ENCODE measurements at places on chromosomes 6 and 20.

- no peak for DNase-seq
These were observed 9.9 kb upstream of the SPATS1 start for GRCh38 chr6:44332585-44332984.

DNA sequence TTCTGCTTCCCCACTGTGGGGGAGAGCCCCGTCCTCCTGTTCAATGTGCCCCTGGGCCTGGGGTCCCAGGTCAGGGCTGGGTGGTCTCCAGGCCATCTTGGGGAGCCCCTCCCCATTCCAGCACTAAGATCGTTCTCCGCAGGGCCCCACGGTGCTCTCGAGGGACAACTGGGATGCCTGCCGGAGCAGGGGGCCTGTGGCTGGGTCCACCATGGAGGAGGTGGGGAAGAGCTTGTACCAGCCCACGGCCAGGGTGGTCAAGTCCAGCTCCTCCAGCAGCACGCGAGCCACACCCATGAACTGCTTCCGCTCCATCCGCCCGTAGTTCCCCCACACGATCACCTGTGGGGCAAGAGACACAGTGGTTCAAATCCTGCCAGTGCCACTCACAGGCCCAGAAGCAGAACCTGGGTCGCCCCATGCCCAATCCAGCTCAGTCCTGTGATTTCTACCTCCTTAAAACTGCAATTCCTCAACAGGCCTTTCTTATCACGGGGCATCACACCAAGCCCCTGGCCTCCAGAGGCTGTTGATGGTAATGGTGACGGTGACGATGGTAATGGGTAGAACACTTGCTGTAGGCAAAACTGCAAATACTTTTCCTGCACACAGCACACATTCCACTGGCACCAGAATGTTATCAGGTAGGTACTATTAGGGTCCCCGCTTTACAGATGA, 10.5 kb downstream of the KCNK15 start:
- DNase-seq: no peak

DNA sequence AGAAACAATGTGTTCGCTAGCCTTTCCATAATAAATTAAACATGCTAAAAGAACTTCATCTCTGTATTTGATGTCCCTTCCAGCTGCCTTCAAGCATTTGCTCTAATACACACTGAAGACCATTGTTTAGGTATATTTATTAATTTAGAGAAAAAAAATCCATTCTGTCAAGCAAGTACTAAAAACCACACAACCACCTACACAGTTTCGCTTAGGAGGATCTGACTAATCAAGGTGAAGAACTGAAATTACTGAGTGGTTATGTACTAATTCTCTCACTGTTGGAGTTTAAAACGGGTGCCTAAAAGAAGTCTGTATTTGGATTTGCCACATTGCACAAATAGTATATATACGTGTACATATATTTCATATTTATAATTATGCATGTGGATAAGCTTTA, 58.9 kb downstream of the GMDS start:
- DNase-seq: no peak

DNA sequence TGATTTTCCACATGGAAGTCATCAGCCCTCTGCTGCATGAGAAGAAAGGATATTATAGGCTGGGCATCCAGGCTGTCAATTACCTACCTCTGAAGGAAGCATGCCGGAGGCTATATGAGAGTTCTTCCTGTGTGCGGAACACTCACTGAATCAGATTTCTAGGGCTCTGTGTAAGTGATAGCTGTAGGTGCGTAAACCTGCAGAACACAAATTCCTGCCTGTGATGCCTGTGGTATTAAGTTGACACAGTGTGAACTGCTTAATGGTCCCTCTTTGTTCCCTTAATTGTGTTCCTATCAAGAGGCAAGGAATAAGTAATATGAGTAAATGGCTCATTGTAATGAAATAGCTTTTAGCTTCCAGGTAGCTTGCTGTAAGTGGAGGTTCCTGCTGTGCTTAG, 103.3 kb downstream of the ANKS1A start:
- no peak for DNase-seq

- no peak for DNase-seq
These were observed 51.5 kb downstream of the PREX1 start for GRCh38 chr20:48776306-48776705.

- DNase-seq: no peak
These were observed 11.0 kb downstream of the SMPDL3A start for GRCh38 chr6:122799916-122800686.

DNA sequence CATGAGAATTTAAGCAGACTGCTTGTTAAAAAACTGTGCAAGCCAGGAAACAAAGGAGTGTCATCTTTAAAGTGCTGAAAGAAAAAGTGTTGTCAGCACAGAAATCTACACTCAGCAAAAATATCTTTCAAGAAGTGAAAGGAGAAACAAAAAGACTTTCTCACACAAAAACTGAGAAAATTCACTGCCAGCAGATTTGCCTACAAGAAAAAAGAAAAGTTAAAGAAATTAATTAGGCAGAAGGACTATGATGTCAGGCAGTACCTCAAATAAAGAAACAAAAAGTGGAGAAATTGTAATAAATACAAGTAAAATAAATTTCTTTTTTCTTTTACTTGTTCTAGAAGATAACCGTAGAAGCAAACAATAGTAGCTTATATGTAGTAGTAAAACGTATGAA, 171.6 kb upstream of the CEP162 start:
- no peak for DNase-seq

DNA sequence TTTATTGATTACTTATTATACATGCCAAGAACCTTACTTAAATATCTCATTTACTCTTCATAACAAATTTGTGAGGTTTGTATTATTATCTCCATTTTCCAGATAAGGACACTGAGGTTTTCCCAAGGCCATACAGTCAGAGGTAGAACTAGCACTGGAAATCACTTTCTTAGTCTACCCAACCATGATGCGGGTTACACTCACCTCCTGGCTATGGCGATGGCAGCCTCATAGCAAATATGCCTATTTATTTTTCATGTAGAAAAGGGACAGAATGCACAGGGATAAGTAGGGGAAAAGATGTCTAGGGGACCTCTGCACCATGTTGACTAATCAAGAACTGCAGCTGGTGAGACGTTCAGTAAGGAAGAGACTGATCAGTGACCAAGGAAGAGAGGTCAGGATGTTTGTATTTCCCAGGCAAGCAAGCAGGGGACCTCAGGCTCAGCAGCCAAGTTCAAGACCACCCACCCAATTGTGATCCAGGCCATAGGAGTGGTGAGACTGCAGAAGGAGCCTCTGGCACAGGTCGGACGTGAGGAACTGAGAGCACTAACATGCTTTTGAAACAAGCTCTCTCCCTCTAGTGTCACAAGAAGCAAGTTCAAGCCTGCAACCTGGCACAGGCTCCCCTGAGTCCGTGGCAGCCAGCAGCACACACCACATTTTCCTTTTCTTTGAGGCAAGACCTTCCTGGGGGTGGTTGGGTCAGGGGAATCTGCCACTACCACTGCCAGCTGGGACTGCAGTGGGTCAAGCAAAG, 97.8 kb downstream of the GMPR start:
- no peak for DNase-seq

GRCh38 chr20:18879262-18879661, 65.7 kb downstream of the SCP2D1 start:
- no peak for DNase-seq

- DNase-seq: no peak
These were observed 14.5 kb downstream of the FOXC1 start for GRCh38 chr6:1624058-1624850.

DNA sequence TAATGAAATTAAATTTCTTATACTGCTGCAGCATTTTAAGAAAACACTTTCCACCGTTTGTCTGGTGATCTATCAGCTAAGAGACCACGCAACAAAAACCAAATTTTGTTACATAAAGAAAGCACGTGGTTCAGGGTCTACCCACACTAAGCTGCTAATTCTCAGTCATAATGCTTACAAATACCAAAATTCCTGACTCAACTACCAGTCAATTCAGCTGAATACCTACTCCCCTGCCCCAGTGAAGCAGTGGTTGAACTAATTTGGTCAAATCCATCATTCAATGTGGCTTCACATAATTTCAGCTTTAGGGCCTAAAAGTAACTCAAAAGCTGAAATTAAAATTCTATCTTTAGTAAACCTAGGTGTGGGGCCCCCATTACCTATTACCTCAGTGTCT, 468.6 kb upstream of the ARID1B start:
- DNase-seq: no peak

- DNase-seq: peak; percentile 59
These were observed 80.3 kb upstream of the HTR1E start for GRCh38 chr6:86856937-86857563.

GRCh38 chr6:150068720-150069648, at the start of gene ULBP3:
Gene ULBP3 (minus strand): TSS chr6:150069121. CDS start chr6:150069066, 55 bp downstream.
- DNase-seq: peak; percentile 72

DNA sequence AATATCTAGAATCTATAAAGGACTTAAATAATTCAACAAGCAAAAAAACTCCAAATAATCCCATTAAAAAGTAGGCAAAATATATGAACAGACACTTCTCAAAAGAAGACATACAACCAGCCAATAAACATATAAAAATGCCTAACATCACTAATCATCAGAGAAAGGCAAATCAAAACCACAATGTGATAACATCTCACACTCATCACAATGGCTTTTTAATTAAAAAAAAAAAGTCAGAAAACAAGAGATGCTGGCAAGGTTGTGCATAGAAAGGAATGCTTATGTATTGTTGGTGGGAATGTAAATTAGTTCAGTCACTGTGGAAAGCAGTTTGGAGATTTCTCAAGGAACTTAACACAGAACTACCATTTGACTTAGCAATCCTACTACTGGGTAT, 979.6 kb upstream of the MAP3K7 start:
- no peak for DNase-seq

GRCh38 chr20:21225215-21225947, 77.8 kb upstream of the XRN2 start:
- DNase-seq: no peak

- no peak for DNase-seq
These were observed 98.8 kb upstream of the CITED2 start for GRCh38 chr6:139473231-139473701.

DNA sequence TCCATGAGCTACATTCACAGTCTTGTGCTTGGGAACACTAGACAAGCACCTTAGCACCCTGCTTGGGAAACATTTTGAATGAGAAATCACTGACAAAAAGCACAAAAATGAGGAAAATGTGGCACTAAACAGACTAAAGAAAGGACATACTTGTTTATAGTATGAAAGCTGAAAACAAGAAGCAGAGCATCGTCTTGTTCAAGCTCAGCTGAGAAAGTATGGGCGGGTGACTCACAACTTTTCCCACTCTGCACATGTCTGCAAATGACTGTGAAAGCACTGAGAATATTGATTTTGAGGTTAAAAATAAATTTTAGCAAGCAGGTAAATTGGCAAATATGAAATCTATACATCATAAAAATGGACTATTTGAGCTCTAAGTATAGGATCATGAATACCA, 725.3 kb downstream of the COL12A1 start:
- DNase-seq: no peak

- DNase-seq: peak; percentile 56
These were observed 130.8 kb downstream of the JPH2 start for GRCh38 chr20:44056010-44056698.

DNA sequence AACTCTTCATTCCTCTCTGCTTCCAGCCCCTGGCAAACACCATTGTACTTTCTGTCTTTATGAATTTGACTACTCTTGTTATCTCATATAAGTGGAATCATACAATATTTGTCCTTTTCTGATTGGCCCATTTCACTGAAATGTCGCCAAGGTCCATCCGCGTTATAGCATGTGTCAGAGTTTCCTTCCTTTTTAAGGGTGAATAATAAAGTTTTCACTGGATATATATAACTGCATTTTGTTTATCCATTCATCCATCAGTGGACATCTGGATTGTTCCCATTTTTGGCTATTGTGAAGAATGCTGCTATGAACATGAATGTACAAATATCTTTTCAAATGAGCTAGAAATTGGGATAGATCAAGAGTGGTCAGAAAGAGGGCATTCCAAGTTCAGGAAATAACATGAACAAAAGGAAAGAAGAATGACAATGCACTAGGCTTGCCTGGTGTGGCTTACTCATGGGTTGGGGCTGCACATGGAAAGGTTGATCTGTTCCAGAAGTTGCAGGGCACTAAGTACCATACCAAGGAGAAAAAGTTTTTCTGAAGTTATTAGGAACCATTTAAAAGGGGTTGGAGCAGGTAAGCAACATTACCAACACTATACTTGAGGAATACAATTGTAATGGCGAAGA, 10.0 kb upstream of the L3MBTL3 start:
- no peak for DNase-seq

DNA sequence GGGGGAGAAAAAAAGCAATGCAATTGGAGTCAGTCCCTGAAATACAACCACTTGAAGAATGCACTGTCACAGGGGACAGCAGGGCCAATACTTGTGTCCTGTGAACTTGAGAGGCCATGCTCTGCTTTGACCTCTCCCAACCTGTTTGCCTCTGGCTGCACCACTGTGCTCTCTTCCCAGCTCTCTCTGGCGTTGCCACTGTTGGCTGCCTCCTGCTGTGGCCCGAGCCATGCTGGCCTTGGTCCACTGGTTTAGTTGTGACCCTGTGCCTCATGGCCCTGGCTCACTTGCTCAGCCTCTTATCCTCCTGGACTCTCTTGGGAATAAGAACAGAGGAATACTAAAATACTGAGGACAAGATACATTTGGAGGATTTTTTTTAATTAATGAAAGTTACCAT, 14.5 kb upstream of the FBXO30 start:
- DNase-seq: no peak

GRCh38 chr6:35128042-35128441, 13.1 kb downstream of the TCP11 start:
- DNase-seq: no peak

DNA sequence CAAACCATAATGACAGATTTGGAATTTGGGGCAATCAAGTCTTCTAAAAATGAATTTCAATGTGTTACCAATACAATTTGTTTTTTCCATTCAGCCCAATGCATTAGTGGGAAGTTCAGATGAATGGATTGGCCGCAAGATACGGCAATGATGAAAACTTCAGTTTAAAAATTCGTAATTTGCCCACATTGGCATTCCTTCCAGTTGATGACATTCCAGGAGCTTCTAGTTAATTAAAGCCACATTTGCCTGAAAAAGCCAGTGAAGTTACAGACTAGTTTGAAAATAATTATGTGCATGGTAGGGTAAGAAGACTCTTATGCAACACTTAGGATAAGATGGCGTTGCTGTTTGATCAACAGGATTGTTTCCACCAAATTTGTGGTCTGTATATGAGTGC, 46.2 kb downstream of the NHLRC1 start:
- no peak for DNase-seq

GRCh38 chr20:23151885-23152284, 65.8 kb upstream of the CD93 start:
- no peak for DNase-seq

GRCh38 chr20:52446421-52447224, 255.0 kb upstream of the ZFP64 start:
- DNase-seq: no peak

- DNase-seq: no peak
These were observed 41.1 kb downstream of the CLIC5 start for GRCh38 chr6:45974596-45974995.

DNA sequence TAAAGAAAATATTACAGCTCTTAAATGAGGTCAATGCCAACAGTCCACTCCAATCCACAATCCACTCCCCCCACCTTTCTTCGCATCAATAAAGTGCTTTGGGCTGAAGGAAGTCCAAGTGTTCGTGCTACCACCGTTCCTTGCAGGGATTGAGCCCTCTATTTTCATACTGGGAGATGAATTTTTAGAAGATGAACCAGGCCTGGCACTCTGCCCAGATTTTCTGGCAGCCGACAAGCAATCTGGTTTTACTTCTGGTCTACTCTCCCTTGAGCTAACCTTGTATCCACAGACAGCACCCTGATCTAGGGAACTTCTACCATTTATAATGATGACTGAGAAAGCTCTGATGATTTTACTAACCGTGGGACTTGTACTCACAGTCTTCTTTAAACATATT, 72.3 kb downstream of the BTBD9 start:
- DNase-seq: no peak

All from MM.1S (cell line).